ENCODE measurements at places on chromosomes 2 and 18.

DNA sequence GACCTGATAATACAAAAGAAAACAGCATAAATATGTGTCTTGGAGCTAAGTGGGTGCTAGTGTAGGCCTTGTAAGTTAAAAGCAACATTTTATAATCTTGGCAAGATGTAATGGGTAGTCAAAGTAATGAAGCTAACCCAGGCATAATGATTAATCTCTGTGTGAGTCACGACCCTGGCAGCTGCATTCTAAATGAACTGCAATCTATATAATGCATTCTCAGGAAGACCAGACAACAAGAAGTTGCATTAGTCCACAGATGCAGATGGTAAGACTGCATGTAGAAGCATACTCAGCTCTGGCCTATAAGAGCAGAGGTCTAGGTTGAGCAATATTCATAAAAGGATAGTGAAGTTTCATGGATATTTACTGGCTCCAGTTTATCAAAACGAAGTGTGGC, 85.6 kb upstream of the ETAA1 start:
- peak; percentile 90 for DNase-seq

GRCh38 chr18:79883461-79884293, 67.8 kb downstream of the SLC66A2 start:
- no peak for DNase-seq

DNA sequence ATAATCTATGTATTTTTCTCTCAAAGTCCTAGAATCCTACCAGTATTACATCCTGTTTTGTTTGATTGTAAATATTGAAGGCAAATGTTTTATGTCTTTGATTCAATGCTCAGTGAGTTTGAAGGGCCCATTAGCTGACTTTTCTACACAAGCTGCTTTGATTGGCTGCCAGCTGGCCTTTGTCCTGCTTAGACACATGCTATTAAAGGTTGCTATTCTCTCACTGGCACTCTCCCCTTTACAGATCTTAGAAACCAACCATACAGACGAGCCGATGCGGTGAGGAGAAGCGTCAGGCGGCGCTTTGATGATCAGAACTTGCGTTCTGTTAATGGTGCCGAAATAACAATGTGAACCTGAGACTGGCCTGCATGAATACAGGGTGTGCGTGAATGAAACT, 69.7 kb downstream of the PRPF40A start:
- peak; percentile 23 for DNase-seq

GRCh38 chr2:64023485-64024258, 4.4 kb upstream of the VPS54 start:
- no peak for DNase-seq

DNA sequence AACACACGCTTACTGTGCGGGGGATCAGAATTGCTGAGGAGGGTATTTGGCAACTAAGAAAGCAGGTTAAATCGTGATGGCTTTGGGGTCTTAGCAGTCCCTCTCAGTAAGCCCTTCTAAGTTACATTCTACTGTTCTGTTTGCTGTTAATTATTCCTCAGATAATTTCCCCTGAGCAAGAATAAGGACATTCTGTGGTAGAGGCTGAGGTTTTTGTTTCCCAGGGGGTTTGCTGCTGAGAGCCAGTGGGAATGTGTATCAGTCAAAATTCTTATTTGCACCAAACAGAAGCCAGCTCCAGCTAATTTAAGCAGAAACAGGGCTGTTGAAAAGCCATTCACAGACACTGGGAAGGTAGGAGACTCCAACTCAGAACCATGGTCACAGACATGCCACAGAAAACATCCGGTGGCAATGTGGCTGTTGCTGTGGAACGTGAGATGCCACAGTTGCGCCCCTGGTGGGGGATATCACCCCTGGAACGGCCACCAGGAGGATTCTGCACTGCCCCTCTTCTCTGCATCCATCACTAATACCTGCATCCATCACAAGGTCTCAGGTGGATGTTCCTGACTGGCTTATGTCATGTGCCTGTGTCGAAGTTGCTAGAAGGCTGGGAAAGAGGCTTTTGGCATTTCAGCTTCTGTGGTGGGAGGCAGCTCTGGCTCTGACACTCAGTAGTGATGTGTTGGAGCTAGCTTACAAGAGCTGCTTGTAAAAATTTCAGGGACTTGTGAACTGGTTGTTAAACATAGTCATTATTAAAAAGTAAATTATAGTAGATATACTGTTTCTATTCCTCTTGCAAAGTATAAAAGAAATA, 23.2 kb downstream of the SLC4A3 start:
- peak; percentile 22 for DNase-seq

DNA sequence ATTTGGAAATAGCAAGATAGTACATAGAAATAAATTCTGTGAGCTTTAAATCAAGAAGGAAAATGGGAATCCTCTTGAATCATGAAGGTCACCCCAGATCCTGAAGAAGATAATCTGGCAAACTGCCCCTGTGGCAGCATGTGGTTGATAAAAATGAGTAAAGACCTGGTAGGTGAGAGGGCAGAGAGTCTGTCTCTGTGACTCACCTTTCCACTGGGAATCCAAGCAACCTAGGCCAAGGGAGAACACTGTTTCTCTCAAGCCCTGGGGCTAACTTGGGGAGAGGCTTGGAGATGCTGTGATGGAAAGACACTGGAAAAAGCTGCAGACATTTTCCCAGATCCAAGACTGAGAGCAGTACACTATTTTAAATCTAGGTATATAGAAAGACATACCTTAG, 185.8 kb upstream of the CNTNAP5 start:
- no peak for DNase-seq

- no peak for DNase-seq
These were observed 101.7 kb downstream of the SEPTIN10 start for GRCh38 chr2:109512076-109512475.

- peak; percentile 6 for DNase-seq
These were observed 564 bp downstream of the MPV17 start for GRCh38 chr2:27322301-27322765.

DNA sequence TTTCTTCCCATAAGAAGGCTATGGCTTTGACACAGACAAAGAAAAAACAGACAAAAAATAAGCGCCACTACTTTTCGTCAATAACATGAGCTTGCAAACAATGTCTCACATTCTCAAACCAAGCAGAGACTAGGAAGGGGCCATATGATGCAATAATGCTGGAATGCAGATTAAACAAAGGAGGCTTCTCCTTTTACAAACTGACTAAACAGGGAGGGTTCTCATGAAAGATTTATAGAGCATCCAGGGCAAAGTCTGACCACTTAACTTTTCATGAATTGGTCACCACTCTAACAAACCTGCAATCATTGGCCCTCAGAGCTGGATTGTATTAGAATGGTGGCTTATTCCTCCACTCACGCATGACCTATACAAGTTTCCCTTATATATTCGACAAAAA, 663.3 kb upstream of the CHAC2 start:
- peak; percentile 70 for DNase-seq

GRCh38 chr2:5315512-5315911, 376.7 kb upstream of the SOX11 start:
- no peak for DNase-seq

- no peak for DNase-seq
These were observed 850.3 kb downstream of the DSC3 start for GRCh38 chr18:30192216-30192615.

DNA sequence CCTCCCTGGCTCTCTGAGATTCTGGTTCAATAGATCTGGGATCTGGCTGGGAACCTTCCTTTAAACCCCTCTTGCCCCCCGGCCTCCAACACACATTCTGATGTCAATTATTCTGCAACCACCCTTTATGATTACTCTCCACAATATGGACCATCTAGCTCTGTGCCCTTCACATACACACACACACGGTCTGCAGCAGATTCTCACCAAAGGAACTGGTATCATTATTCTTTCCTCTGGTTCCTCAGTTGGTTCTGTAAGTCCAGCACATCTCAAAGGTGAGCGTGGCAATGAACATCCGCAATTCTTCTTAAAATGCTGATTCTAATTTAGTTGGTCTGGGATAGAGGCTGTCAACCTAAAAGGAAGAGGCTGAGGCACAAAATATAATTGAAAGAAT, 2.8 kb upstream of the TMEM163 start:
- no peak for DNase-seq

DNA sequence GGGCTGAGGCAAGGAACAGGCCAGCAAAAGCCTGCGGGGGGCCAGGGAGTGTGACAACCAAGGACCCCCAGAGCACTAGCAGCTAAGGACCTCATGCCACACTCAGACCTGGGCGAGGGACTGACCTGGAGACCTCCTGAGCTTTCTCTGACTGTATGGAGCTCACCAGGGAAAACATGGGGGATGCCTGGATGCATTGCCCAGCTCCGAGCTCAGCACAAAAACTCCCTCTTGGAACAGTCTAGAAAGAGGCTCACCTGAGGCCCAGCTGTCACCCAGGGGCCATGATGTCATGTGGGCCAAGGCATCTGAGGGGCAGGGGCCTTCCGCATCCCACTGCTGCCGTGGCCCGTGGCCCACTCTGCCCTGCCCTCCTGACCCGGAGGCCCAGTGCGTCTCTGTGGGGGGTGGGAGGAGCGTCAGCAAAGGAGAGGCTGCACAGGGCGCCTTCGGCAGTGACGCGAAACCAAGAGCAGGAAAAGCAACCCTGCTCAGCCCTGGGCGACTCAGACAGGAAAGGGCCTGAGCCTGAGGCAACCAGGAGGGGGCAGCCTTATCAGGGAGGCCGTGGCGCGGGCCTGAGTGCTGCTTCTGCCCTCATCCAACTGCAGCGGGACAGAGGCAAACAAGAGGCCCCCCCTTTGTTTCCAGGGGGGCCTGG, 57.3 kb upstream of the ALPP start:
- no peak for DNase-seq

- DNase-seq: no peak
These were observed 226.0 kb upstream of the ITGA4 start for GRCh38 chr2:181231151-181231550.

DNA sequence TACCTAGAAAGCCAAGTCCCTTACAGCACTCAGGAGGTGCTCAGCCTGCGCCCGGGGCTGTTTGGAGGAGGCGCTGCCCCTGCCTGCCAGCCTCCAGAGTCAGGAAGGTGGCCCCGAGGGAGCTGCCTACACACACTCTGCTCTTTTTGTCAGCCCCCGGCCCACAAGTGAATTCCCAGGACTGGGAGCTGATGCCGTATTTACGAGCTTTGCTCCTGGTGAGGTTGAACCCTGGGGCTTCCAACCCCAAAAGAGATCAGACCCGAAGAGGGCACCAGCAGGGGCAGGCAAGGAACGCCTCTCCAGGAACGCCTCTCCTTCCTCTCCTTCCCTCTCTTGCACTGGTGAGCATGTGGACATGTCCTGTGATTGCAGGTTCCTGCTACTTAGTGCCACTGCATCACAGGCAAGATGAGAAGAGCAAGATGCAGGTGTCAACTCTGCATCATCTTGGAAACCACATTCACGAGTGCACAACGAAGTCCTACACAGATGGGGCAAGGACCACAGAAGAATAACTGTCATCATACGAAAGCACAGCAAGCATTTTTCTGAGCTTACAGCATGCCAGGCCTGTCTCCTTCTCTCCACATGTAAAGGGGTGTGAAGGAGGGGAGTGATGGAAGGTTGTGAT, 126.7 kb downstream of the NDUFA10 start:
- DNase-seq: no peak

DNA sequence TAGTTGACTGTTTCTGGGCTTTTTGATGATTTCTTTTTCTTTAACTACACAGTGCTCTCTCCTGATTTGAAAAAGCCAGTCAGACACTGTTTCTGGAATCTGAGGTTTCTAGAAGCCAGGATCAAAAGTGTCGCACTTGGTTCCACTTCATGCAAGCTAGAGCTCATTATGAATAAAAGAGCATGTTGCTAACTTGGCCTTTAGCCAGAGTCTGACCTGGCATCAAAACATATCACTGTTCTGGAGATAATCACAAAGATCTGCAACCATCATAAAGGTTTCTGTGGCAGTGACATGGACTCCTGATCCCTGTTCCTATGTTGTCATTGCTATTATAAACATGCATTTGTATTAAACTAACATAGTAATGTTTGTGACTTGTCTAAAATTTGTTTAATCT, 76.1 kb upstream of the MAPRE2 start:
- no peak for DNase-seq

GRCh38 chr2:61135510-61135909, 26.5 kb upstream of the C2orf74 start:
- DNase-seq: peak; percentile 31

DNA sequence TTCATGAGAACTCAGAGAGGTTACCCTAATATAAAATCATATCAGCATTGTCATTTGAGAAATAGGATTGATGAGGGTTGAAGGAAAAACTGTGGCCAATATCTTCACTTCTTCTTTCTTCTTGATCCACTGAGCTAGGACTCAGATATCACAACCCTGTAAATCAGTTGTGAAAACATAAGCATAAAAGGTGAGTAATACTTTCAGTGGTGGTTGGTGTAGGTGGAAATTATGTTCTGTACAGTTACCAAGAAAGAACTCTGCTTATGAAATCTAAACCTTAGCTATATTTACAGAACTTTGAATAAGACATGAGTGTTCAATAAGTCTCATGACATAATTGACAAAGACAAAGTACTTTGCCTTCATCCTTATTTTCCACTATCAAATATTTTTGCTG, 56.3 kb downstream of the PAX3 start:
- no peak for DNase-seq

- no peak for DNase-seq
These were observed 288.0 kb upstream of the HDAC4 start for GRCh38 chr2:239688840-239689239.

GRCh38 chr2:53896864-53897263, 37.1 kb upstream of the GPR75 start:
- DNase-seq: peak; percentile 51

GRCh38 chr18:76388891-76389423, 106.1 kb downstream of the ZNF516 start:
- DNase-seq: no peak

DNA sequence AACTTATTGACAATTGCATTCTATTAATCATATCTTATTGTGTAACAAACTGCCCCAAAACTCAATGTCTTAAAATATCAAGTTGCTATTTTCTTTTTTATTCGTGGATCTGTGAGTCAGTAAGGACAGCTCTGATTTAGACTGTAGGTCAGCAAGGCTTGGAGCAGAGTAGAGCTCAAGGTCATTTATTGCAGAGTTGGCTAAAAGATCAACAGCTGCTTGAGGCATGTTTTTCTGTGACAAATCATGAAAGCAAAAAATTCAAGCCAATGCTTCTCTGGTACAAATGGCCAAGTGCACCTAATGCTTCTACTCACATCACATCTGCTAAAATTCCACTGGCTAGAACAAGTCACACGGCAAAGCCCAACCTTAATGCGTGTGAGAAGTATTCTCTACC, 497.7 kb upstream of the LRATD1 start:
- DNase-seq: no peak

GRCh38 chr18:11962597-11962996, 18.7 kb upstream of the IMPA2 start:
- no peak for DNase-seq

- peak; percentile 82 for DNase-seq
These were observed 125.8 kb upstream of the CYP1B1 start for GRCh38 chr2:38201784-38202183.

- peak; percentile 38 for DNase-seq
These were observed 148.7 kb downstream of the CABLES1 start for GRCh38 chr18:23283916-23284430.

- DNase-seq: peak; percentile 68
These were observed 78.9 kb downstream of the NRXN1 start for GRCh38 chr2:50953021-50953420.
